ENCODE measurements at places on chromosomes 13 and 19.
A peak's percentile ranks its signal among the peaks of the same experiment; 100 is the strongest.

- DNase-seq: no peak
Observed at GRCh38 chr13:25906191-25906661, 145.6 kb downstream of the SHISA2 start.

- no peak for DNase-seq
Observed at GRCh38 chr13:114144606-114145244, 12.3 kb upstream of the RASA3 start.

GRCh38 chr19:42277821-42278451, 8.9 kb downstream of the CIC start:
- DNase-seq: peak; percentile 38

GRCh38 chr19:34676697-34677385, at the start of gene SCGB2B2:
SCGB2B2 (minus strand) TSS chr19:34677159; CDS start chr19:34594563, 82,596 bp downstream.
- no peak for DNase-seq

DNA sequence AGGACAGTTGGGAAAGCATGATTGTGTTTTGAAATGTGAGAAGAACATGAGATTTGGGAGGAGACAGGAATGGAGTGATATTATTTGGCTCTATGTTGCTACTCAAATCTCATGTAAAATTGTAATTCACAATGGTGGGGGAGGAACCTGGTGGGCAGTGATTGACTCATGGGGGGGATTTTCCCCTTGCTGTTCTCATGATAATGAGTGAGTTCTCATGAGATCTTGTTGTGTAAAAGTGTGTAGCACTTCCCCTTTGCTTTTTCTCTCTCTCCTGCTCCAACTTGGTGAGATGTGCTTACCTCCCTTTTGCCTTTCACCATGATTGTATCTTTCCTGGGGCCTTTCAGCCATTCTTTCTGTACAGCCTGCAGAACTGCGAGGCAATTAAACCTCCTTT, 1261.0 kb upstream of the ATXN8OS start:
- no peak for DNase-seq

GRCh38 chr19:32224371-32225244, 120.8 kb upstream of the ZNF507 start:
- DNase-seq: peak; percentile 90

DNA sequence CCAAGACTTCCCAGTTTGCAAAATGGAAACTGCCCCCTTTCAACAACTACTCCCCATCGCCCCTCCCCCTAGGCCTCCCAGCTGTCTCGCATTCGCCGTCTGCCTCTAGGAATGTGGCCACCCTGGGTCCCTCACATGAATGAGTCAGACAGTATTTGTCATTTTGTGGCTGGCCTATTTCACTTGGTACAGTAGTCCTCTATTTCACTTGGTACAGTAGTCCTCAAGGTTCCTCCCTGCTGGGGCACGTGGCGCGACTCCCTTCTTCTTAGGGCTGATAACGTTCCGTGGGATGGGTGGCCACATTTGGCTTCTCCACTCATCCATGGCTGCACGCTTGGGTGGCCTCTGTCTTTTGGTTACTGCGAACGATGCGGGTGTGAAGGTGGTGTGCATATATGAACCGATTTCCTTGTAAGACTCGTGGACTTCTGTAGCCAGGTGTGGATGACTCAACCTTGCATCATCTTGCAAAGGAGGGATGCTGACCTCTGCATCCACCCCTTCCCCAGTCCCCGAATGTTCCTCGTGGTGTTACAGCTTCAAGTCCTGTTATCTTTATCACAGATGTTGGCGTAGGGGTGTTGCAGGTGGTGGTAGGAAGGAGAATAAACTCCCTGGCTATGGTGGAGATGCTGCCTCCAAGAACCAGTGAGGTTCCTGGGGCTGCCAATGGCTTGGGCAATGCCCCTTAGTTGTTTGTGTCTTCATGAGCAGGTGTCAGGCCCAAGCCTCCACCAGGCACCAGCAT, 112.1 kb upstream of the SOX1 start:
- DNase-seq: no peak

- no peak for DNase-seq
Observed at GRCh38 chr13:110156301-110157049, 150.5 kb downstream of the COL4A1 start.

DNA sequence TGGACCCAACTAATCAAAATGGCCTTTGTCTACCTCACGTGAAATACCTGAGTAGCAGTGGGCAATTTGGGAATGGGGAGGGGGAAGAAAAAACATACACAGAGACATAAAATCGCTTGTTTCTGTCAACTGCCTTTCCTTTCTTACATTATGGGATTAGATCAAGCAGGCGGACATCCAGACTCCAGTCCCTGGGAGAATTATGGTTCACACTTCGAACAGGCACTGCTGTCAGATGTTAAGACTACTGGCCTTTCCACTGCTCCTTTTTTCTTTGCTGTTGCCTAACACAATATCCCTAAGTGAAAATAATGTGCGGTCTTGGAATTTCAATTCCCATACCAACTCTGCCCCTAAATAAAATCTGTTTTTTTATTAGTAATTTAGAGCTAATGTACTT, 1719.7 kb upstream of the SLC10A2 start:
- DNase-seq: no peak

DNA sequence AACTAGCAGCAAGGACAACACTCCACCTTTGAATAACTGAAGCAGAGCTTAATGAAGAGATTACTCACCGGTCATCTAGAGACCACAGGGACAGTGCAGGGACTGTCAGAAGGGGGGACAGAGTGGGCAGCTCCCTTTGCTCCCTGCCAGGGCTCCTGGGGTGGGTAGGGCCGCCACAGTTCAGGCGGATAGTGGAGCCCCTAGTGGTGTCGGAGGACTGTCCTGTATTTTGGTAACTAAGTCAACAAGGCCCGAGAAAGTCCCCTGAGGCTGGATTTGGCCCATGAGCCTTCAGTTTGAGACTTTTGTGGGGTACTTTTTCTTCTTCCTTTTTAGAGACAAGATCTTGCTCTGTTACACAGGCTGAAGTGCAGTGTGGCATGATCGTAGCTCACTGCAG, 44.6 kb downstream of the GJA3 start:
- no peak for DNase-seq

GRCh38 chr19:16366433-16367260, 42.0 kb downstream of the KLF2 start:
- no peak for DNase-seq

DNA sequence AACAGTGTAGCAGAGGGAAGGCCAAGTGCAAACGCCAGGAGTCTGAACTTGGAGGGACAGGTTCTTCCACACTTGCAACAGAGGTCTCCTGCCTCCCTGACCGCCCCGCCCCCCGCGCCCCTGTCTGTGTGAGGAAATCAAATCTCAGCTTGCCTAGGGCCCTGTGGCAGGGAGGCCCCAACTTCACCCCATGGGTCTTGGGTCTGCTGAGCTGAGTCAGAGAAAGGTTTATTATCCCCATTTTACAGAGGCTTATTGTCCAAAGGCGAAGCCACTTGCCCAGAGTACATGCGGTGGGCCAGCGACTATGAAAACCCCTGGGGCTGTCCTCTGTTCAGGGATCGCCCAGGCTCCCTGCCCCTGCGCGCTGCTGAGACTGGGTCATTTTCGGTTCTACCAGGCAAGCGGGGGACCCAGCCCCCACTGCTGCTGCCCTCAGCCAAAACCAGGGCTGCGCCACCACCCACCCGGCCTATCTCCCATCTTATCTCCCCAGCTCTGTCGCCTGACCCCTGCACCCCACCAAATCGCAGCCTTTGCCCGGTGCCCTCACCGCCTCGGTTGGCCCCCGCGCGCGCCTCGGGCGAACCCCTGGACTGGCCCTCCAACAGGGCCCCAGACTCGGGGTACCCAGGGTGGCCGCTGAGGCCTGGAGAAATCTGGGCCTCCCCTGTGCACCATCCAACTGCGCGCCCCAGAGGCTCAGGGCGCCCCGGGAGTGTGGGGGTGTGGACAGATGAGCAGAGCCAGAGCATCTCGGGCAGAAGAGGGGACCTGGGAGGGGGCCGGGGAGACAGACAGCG, 850 bp upstream of the CERS4 start:
- no peak for DNase-seq

GRCh38 chr13:25463496-25463895, 91.7 kb downstream of the ATP8A2 start:
- DNase-seq: peak; percentile 49

- DNase-seq: no peak
Observed at GRCh38 chr19:19597809-19598306, 20.6 kb downstream of the PBX4 start.

DNA sequence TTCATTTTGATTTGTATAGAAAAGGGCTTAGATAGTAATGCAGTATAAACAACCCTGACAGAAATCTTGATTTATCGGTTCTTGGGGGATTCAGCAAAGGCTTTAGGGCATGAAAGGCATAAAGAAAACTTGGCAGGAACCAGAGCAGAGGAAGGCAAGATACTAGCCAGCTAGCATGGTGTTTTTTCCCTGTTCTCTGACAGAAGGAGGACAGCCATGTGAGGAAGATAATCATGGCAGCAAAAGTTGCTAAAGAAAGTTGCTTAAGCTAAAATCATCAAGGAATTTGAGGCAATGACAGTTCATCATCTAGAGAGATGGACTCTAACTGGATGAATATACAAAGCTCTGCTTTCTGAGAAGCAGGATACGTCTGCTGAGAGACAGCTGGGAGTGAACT, 294.1 kb downstream of the KCNRG start:
- DNase-seq: no peak

DNA sequence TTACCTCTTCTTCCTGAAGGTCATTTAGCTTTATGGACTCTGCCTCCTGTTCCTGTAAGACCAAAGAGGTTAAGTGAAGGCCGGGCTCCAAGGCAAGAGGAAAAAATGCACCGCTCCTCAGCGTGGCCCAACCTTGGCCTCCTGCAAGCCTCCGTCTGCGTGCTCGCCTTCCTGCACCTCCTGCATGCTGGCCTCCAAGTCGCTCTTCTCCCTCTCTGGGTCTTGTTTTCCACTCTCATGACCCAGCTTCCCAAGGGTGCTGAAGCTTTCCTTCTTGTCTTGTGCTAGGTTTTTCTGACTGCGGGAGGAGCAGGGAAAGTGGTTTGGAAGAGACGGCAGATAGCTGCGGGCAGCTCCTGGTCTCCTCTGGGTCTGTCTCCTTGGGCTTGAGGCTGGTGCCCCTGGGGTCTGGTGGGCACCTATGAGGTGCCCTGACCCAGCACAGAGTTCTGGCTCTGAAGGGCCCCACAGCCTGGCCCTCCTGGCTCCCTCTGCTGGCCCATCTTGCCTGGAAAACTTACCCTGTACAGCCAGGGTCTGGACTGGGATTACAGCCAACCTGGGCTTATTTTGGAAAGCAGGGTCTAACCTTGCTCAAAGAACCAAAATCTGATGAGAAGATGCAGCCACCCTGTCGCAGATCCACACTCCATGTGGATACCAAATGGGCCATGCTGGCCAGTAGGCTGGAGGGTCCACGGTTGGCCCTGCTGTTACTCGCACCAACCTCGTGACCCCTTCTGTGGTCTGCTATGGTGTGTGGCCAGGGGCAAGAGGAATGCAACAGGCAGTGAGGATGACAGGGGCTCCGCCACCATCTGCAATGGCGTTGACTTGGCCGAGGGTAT, 5.2 kb downstream of the C13orf46 start:
- no peak for DNase-seq

DNA sequence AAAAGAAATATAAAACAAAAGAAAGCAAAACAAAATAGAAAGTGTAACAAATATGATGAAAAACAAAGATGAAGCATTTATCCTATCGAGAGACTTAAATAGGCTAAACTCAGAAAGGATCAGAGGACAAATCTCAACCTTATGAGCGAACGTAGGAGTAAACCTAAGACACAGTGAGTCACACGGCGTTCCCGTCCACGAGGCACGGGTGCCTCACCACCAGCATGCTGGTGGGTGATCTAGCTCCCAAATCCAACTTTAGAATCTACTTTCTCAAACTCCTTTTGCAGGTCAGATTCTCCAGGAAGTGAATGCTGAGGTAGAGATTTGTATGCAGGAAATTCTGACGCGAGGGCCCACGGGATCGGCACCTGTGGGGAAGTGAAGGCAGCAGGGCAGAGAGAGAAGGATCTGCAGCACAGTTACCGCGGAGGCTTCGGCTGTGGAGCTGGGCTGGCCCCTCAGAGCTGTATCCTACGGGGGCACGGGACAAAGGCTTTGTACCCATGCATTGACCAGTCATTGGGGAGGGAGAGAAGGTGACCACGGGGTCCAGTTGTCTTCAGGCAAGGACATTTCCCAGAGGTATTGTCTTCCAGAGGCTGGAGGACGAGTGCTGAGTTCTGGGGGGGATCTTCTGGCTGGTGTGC, 7.5 kb upstream of the MIER2 start:
- DNase-seq: no peak

DNA sequence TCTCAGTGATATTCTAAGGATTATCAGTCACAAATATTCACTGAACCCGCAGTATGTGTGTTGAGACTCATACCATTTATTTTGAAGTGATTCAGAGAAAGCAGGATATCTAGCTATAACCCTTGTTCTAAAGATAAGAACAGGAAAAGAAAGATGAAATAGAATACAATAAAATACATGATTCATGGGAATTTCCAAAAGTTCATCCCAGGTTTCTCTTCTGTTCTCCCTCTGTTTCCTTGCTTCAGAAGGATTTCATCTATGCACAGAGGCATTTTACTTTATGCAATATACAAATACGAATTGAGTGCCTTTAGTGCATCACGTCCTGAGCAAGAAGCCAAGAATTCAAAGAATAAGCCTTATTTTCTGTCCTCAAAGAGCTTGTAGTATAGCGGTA, 274.4 kb upstream of the GPC6 start:
- no peak for DNase-seq

GRCh38 chr19:12648088-12648487, 18.5 kb downstream of the MAN2B1 start:
- peak; percentile 25 for DNase-seq

GRCh38 chr19:3179739-3180293, 1.2 kb downstream of the S1PR4 start:
- DNase-seq: no peak

- DNase-seq: no peak
Observed at GRCh38 chr13:99650410-99650809, 149.1 kb downstream of the TM9SF2 start.

GRCh38 chr19:44662691-44663385, 8.4 kb upstream of the CEACAM19 start:
- DNase-seq: peak; percentile 38

- peak; percentile 28 for DNase-seq
Observed at GRCh38 chr13:51494156-51494555, 41.3 kb upstream of the INTS6 start.

- DNase-seq: no peak
Observed at GRCh38 chr19:16594131-16594586, 21.9 kb upstream of the SLC35E1 start.

DNA sequence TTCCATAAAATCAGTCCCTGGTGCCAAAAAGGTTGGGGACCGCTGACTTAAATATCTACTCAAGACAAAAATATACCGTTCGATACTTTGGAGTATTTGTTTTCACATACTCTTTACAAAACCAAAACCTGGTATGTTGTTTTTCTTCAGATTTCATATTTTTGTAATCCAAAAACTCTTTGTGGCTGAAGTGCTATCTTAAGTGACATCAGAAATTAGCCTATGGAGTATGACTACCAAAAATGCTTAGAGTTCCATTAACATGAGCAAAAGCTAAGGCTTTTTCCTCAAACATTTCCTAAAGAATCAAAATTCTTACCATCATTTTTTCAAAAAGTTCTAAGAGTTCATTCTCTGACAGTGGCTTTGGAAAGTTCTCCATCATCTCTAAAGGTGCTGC, 52.0 kb downstream of the DIAPH3 start:
- DNase-seq: no peak

Data from AG08396 (cell line).